ENCODE measurements at places on chromosomes 5 and 9. TPM values are rescaled to one million over a fixed set of nuclear protein-coding genes. Genes with fewer than 3 reads are reported as not detected.

DNA sequence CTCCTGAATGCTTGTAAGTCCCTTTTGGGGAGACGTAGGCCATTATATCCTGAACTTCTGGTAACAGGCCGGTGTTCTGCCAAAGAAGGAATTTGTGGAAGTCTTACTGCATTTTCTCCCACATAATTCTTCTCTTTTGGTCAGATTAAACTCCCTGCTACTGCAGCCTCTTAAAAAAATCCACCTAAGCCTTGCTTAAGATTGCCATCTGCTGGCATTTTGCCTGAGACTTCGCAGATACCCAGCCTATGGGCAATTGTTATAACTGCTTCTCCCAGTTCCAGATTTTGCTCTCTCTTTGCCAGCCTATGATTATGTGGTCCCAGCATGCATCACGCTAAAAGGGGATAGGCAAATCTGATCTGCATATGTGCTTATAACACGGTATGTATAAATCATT, 391.6 kb upstream of the CHD1 start:
- DNase-seq = peak; percentile 27

GRCh38 chr9:100322954-100323536, 29.7 kb downstream of the TEX10 start:
- no peak for DNase-seq

MEIKIN gene
- total RNA-seq = not detected

GRCh38 chr5:133861161-133861737, 107.2 kb downstream of the C5orf15 start:
- no peak for DNase-seq

DNA sequence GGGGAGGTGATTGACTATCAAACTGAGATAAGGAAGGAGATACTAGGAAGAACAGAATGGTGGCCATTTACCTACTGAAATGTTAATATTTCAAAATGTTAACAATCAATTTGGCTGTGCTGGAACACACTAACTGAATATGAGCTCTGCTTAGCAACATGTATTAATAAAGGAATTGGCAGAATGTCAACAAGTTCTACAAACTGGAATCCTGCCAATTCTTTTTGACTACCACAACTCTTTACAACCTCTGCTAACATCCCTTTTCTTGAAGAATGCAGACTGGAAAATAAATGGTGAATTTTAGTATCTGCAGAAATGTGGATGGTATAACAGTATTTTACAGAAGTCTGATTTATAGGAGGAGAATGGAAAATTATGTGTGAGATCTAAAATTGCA, 446.4 kb downstream of the ISL1 start:
- DNase-seq = no peak

PHYHD1 gene
- 22.2 TPM for total RNA-seq

DNA sequence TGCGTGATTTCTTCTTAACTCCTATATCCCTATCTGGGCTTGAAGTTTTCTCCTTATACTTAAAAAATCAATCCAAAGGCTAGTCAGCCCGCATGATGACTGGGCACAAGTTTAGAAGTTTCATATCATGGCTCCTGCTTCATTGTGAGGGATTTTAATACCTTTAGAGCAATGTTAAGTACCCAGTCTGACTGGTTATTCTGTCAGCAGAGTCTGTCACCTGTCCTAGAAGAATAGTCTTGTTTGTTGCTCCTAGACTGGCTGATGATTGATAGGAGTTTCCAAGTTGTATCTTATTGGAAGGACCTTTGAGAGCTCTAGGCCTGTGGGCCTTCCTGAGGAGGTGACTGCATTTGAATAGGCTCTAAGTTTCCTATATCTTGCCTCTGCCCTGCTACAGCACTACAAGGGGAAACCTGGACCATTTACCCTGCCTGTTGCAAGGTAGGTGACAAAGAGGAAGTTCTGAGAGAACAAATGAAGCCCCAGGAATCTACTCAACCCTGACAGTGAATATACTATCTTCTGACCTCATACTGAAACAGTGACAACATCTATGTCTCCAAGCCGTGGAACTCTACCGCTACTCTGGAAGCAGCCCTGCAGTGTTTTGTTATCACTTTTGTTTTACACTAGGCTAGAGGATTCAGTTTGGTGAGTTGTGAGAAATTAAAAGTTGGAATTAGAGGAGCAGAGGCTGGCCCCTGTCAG, 66.5 kb downstream of the F2RL2 start:
- DNase-seq = no peak

- no peak for DNase-seq
Measured at GRCh38 chr5:72109625-72110024, 2.4 kb downstream of the MAP1B start.

DNA sequence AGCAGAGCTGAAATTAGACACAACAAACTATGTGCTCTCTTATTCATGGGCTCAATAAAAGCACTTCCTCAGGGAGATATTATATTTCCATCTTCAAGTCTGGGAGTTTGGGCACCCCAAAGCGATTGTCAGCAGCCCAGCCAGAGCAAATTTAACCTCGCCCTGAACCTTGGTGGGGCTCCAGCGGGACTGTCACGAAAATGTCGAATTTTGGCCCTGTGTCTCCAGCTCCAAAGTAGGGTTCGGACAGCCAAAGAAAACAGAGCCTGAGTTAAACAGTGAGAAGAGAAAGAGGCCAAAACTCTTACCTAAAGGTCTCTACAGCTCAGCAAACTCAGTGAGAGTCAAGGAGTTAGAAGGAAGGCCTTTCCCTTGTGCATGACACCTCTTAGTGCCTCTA, 432.9 kb downstream of the SPATA31D1 start:
- DNase-seq = no peak

- DNase-seq = no peak
Measured at GRCh38 chr9:68577774-68578591, 37.3 kb upstream of the TMEM252 start.

- DNase-seq = no peak
Measured at GRCh38 chr5:150305095-150305494, 2.4 kb upstream of the ARSI start.

GRCh38 chr9:17380126-17380861, 198.6 kb upstream of the SH3GL2 start:
- no peak for DNase-seq
